ENCODE measurements at places on chromosomes 12 and 14. TPM values are rescaled to one million over a fixed set of nuclear protein-coding genes. Genes with fewer than 3 reads are reported as not detected.

Gene GRIP1
- 89.3 TPM for total RNA-seq

Gene DDIT3
- total RNA-seq, result 15.6 TPM

Gene KRT3
- 0.75 TPM for total RNA-seq

Gene HOXC12
- not detected for total RNA-seq

Gene PTHLH
- total RNA-seq, result 6.5 TPM

Gene TAS2R8
- 0.42 TPM for total RNA-seq

- no peaks in the 10 kb centered on the region for H3K27me3 ChIP-seq
- DNase-seq, result no peak
- H3K36me3 ChIP-seq, result no peaks in the 10 kb centered on the region
- no peak overlapping the region for H3K4me3 ChIP-seq
- H3K27ac ChIP-seq, result peak overlapping the region; percentile 16
These were observed 7.9 kb downstream of the CCDC85C start for GRCh38 chr14:99596071-99596627.

DNA sequence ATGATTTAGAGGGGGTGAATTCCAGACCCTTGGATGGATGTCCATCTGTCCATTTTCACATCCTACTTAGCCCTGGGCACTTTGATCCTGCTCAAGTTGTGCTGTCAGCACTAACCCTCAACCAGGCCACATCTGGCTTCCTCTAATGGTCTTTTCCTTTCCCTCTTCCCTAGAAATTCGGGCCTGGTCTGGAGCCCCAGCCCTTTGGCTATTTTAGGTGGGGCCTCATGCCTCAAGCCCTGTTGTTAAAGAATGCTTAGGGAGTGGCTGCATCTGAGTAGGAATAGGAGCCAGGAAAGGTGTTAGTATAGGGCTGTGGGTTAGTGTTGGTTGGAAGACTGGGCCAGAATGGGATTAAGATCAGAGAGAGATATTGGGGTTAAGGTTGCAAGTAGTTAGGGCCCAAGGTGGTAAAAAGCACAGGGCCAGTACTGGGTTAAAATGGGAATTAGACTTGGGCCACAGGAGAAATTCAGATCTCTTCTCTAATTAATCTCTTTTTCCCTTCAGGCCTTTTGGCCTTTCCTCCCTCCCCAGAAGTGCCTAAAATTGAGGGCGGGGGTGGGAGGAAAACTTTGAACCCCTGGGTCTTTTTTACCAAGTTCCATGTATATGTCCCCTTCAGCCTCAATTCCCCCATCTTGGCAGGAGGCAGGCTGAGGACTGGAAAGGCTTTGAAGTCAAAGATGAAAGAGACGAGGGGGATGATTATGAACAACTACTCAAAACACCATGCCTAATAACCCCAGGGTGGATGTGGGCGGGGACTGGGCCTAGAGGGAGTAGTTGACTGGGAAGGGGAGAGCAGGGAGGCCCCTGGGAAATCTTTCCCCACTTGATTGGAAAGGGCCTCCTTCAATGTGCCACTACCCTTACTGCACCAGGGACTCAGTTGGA is 4.0 kb upstream of the ZNF385A start:
- H3K36me3 ChIP-seq, result peaks cover 3% of the 10 kb centered on the region
- no peak for DNase-seq
- no peaks in the 10 kb centered on the region for H3K27me3 ChIP-seq
- no peak overlapping the region for H3K4me3 ChIP-seq

GRCh38 chr14:31265701-31266398 is 58.3 kb upstream of the HECTD1 start:
- H3K27me3 ChIP-seq, result no peaks in the 10 kb centered on the region
- DNase-seq, result no peak
- H3K36me3 ChIP-seq, result no peaks in the 10 kb centered on the region

- peak overlapping the region; percentile 86 for H3K27ac ChIP-seq
- H3K36me3 ChIP-seq, result no peaks in the 10 kb centered on the region
- DNase-seq, result no peak
- H3K27me3 ChIP-seq, result no peaks in the 10 kb centered on the region
- H3K4me1 ChIP-seq, result peaks cover 47% of the 10 kb centered on the region
These were observed 218.5 kb downstream of the NUAK1 start for GRCh38 chr12:105920161-105920684.

DNA sequence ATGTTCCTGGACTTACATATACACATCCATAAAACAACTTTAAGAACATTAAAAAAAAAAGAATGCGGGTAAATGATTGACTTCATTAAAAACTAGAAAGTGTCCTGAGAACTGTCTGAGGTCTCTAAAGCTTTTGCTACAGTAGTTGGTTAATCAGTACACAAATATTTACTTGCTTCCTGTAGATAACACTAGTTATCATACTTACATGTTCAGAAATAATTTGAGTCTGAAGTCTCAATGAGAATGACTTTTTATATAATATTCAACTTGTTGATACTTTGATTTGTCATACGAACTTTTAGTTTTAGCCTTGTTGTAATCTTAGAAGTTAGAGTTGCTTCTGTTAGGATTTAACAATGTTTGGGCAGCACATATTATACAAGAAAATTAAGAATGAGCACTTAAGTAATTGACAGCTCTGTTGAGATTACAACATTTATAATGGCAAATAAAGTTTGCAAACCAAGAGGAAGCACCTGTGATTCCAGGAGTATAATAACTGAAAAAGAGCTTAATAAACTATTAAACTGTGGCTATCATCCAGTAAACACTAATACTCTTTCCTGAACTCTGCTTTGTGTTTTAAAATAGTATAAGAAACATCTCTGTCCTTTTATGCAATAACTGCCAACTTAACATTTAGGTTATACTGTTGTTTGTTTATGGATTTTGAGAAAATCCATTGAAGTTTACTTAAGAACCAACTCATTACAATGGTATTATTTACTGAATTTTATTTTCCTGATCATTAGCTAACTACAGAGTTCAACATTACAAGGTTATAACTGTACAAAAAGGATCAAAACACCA is 131.7 kb downstream of the MIPOL1 start:
- peaks cover 13% of the 10 kb centered on the region for H3K36me3 ChIP-seq
- no peak overlapping the region for H3K4me3 ChIP-seq
- H3K27me3 ChIP-seq, result no peaks in the 10 kb centered on the region
- H3K4me1 ChIP-seq, result no peaks in the 10 kb centered on the region
- H3K27ac ChIP-seq, result no peak overlapping the region
- no peak for DNase-seq

GRCh38 chr12:19778172-19778571 is 338.9 kb downstream of the AEBP2 start:
- H3K27me3 ChIP-seq, result no peaks in the 10 kb centered on the region
- H3K4me3 ChIP-seq, result no peak overlapping the region
- peaks cover 26% of the 10 kb centered on the region for H3K4me1 ChIP-seq
- DNase-seq, result no peak
- H3K27ac ChIP-seq, result no peak overlapping the region

GRCh38 chr14:95458459-95458858 is 58.0 kb downstream of the SYNE3 start:
- no peaks in the 10 kb centered on the region for H3K36me3 ChIP-seq
- H3K4me3 ChIP-seq, result no peak overlapping the region
- DNase-seq, result no peak
- H3K4me1 ChIP-seq, result peaks cover 7% of the 10 kb centered on the region
- peaks cover 59% of the 10 kb centered on the region for H3K27me3 ChIP-seq

GRCh38 chr14:102215071-102215470 is 75.4 kb downstream of the WDR20 start:
- no peaks in the 10 kb centered on the region for H3K27me3 ChIP-seq
- no peaks in the 10 kb centered on the region for H3K4me1 ChIP-seq

GRCh38 chr12:47085815-47086252 is 6.1 kb upstream of the AMIGO2 start:
- no peaks in the 10 kb centered on the region for H3K36me3 ChIP-seq
- H3K4me3 ChIP-seq, result no peak overlapping the region
- no peak overlapping the region for H3K27ac ChIP-seq

- no peaks in the 10 kb centered on the region for H3K36me3 ChIP-seq
- H3K4me3 ChIP-seq, result peak overlapping the region; percentile 95
- H3K27ac ChIP-seq, result peak overlapping the region; percentile 43
- peaks cover 18% of the 10 kb centered on the region for H3K4me1 ChIP-seq
These were observed 2.1 kb downstream of the CHST11 start for GRCh38 chr12:104458694-104459367.

DNA sequence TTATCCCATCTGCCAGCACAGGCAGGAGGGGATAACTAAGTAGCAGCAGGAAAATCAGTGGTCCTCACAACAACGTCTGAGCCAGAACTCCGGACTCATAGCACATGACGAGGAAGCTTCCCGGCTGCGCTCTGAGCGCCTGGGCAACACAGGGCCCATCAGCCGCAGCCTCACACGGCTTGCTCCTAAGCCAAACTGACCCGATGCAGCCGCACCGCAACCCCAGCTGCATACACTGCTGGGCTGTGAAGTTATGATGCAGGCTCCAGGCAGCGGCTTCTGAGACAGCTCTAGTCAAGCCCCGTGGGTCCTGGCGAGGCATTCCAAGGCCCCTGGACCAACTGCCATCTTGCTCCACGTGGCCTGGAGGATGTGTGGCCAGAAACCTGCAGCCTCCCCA is 28.1 kb downstream of the ZFYVE21 start:
- peaks cover 16% of the 10 kb centered on the region for H3K36me3 ChIP-seq
- H3K4me1 ChIP-seq, result no peaks in the 10 kb centered on the region
- no peak overlapping the region for H3K27ac ChIP-seq
- H3K4me3 ChIP-seq, result no peak overlapping the region
- DNase-seq, result no peak

DNA sequence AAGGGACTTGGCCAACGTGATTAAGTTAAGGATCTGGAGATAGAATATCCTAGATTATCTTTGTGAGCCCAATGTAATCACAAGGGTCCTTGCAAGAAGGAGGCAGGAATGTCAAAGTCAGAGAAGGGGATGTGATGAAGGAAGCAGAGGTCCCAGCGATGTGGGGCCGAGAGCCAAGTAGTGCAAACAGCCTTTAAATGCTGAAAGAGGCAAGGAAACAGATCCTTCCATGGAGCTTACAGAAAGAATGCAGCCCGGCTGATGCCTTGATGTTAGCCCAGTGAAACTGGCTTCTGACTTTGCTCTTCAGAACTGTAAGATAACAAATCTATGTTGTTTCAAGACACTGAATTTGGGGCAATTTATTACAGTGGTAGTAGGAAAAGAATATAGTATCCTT is 74.9 kb downstream of the NEDD1 start:
- peaks cover 10% of the 10 kb centered on the region for H3K4me1 ChIP-seq
- peaks cover 27% of the 10 kb centered on the region for H3K27me3 ChIP-seq
- no peak overlapping the region for H3K4me3 ChIP-seq
- no peak overlapping the region for H3K27ac ChIP-seq

GRCh38 chr14:23237772-23238594 is at the start of gene RNF212B:
Gene RNF212B (plus strand): TSS chr14:23237936. CDS start chr14:23240346, 2,410 bp downstream.
- no peaks in the 10 kb centered on the region for H3K27me3 ChIP-seq
- peak; percentile 87 for DNase-seq
- H3K4me3 ChIP-seq, result peak within 1 kb of the TSS; percentile 66
- peaks cover 15% of the 10 kb centered on the region for H3K4me1 ChIP-seq

- H3K4me1 ChIP-seq, result peaks cover 18% of the 10 kb centered on the region
- no peak overlapping the region for H3K4me3 ChIP-seq
- H3K27me3 ChIP-seq, result no peaks in the 10 kb centered on the region
- H3K27ac ChIP-seq, result peak overlapping the region; percentile 36
These were observed 45.8 kb upstream of the BATF start for GRCh38 chr14:75476274-75476995.

GRCh38 chr12:80778005-80778541 is 61.4 kb downstream of the MYF5 start:
- peaks cover 25% of the 10 kb centered on the region for H3K36me3 ChIP-seq
- H3K4me3 ChIP-seq, result no peak overlapping the region
- H3K27ac ChIP-seq, result peak overlapping the region; percentile 51

GRCh38 chr12:16844875-16845274 is 238.9 kb upstream of the LMO3 start:
- no peak overlapping the region for H3K4me3 ChIP-seq
- H3K27ac ChIP-seq, result no peak overlapping the region
- H3K27me3 ChIP-seq, result peaks cover 4% of the 10 kb centered on the region
- H3K4me1 ChIP-seq, result no peaks in the 10 kb centered on the region
- no peak for DNase-seq
- no peaks in the 10 kb centered on the region for H3K36me3 ChIP-seq

DNA sequence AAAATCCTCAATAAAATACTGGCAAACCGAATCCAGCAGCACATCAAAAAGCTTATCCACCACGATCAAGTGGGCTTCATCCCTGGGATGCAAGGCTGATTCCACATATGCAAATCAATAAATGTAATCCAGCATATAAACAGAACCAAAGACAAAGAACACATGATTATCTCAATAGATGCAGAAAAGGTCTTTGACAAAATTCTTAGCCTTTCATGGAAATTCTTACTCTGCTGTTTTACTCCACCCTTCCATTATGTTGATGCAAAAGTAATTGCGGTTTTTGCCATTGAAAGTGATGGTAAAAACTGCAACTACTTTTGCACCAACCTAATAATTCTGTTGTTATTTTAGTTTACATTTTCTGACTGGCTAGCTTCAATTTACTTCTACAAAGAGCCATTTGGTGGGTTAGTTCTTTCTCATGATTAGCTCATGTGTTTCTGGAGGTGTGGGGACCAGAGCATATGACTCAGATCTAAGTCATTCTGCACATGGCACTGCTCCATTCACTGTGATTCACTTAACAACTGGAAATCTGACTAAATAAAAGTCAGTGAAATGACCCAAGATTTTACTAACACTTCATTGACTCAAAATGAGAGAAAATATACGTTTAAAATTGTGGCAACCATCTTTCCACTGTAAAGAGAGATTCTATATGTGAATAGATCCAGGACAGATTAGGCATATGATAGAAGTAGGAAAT is 99.9 kb downstream of the TMTC3 start:
- DNase-seq, result no peak
- no peak overlapping the region for H3K27ac ChIP-seq
- no peaks in the 10 kb centered on the region for H3K36me3 ChIP-seq
- no peak overlapping the region for H3K4me3 ChIP-seq

DNA sequence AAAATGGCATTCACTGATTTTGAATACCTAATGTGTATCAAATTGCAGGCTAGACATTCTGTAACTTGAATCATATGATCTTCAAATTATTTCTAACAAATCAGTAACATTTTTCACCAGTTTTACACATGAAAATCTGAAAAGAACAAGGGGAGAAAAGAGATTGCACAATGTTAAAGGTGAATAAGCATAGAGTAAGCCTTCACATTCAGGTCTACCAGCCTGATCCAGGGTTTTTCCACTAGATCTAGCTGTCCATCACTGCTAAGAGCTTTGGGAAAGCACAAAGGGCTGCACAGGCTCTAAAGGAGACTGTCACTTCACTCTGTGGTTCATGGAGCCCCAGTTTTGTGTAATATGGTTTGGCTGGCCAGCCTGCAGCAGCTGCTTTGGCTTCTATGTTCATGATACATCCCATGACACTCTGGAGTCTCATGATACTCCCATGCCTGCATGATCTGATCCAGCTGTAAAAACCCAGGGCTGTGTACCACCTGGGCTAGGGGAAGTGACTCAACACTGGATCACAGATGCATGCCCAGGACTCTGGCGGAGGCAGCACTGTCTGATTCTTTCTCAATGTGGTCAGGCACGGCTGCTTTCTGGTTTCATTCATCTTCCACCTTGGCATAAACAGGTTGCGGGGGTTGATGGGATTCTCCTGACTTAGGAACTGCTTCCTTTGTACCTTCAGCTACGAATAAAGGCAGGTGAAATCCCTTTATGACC is 859.7 kb downstream of the GALC start:
- H3K4me3 ChIP-seq, result no peak overlapping the region
- H3K36me3 ChIP-seq, result no peaks in the 10 kb centered on the region
- peaks cover 29% of the 10 kb centered on the region for H3K4me1 ChIP-seq
- no peak for DNase-seq
- no peak overlapping the region for H3K27ac ChIP-seq
- H3K27me3 ChIP-seq, result no peaks in the 10 kb centered on the region
